ENCODE measurements at places on chromosomes 4 and X. TPM values are rescaled to one million over a fixed set of nuclear protein-coding genes. Genes with fewer than 3 reads are reported as not detected.

HTR2C gene
- not detected for total RNA-seq

KIF4A gene
- total RNA-seq: not detected

IBSP gene
- not detected for total RNA-seq

CLDN34 gene
- total RNA-seq: not detected
